ENCODE measurements at places on chromosomes 2 and 18.

DNA sequence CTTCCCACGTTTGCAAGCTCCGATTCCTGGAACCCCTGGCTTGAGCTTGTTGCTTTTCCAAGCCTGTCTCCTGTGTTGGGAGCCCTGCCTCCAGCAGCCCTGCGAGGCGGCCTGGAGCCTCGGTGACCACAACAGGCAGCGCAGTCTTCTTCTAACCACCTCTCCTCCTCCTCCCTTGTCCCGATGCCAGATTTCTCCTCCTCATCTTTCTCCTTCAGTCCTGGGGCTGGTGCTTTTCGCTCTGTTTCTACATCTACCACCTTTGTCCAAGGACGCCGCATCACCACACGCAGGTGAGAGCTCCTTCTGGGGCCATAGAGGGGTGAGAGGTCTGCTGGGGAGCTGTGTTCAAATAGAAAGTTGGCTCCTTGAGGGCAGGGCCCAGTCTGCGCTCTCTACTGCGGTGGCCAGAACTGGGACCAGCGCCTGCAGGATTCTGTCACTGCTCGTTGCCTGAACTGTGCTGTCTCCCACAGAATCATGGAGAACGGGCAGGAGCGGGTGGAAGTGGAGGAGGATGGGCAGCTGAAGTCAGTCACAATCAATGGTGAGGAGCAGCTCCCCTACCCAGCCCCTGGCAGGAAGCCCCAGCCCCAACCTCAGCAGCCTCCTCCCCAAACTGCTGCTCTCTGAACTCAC is 3.9 kb downstream of the DNAJB2 start:
- no peak for DNase-seq

DNA sequence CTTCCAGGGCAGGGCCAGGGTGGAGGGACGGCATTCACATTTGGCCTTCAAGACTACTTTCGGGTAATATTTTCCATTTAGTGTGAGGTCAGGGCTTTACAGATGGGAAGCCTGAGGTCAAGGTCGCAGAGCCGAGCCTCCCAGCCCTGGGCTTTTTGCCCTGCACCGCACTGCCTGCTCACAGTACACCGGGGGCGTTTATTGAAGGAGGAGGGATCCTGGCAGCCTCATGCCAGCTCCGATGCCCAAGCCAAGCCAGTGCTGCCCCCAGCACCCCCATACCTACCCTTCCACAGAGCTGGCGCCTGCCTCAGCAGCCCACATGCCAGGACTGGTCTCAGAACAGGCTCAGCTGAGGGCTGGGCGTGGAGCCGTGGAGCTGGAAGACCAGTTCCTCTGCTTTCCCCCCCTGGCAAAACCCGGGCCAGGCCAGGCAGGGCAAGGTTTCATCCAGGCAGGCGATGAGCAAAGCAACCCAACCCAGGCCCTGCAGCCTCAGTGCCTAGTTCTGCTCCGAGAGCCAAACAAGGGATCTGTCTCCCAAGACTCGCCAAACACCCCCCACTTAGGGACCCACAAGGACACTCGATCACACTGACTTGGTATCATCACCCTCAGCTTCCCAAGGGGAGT is 11.9 kb downstream of the SDC1 start:
- DNase-seq = no peak

DNA sequence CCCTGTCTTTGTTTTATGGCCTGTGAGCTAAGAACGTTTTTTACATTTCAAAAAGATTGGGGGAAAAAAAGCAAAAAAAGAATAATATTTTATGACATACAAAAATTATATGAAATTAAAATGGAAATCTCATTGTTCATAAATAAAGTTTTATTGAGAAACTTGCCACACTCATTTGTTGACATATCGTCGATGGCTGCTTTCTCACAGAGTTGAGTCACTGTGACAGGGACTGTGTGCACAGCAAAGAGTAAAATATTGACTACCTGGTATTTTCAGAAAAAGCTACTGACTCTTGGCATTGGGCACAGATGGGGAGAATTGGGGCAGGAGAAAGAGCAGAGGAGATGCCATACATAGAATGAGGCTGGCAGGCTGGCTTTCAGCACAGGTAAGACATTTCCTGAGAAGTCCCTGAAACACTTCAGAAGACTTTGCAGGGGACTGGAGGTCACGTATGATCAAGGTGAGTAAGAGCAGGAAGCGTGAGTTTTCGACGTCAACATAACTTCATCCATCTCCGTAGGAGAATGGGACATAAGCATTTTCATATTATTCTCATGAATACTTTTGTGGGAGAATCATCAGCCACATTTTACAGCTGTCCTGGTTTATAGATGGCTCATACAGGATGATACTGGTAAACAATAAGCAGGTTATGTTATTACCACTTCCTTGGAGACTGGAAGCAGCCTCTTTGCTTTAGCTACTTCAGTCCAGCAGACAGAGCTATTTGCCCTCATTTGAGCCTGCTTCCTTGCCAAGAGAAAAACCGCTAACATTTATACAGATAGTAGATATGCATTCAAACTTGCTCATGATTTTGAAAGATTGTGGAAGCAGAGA is 32.5 kb upstream of the PUM2 start:
- peak; percentile 52 for DNase-seq

DNA sequence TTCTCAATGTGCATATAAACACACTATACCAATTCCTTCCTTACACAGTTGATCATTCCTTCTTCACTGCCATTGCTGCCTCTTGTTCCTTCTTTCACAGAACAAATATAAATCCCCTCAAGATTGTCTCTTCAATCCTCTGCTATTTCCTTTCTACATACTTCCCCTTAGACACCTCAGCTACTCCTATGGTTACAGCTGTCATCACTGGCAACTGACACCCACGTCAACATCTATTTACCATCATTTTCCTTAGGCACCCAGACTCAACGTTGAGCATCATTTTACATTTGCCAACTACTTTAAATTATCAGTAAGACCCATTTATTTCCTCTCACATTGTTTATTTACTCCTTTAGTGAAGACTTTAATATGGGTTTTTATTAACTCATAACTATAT is 488.8 kb upstream of the FSHR start:
- no peak for DNase-seq

DNA sequence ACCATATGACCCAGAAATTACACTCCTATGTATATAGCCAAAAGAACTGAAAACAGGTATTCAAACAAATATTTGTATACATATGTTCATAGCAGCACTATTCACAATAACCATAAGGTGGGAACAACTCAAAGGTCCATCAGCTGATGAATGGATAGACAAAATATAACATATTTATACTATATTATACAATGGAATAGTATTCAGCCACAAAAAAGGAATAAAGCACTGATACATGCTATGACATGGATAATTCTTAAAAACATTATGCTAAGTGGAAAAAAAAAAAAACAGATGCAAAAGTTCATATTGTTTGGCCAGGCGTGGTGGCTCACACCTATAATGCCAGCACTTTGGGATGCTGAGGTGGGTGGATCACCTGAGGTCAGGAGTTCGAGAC is 52.0 kb downstream of the SLC25A12 start:
- no peak for DNase-seq

All from fibroblast of mammary gland (primary cell).